ENCODE measurements at places on chromosomes 1 and 21.

GRCh38 chr1:112255080-112255479 is 140.9 kb upstream of the CTTNBP2NL start:
- DNase-seq, result no peak

GRCh38 chr1:187310038-187310631 is 481.4 kb downstream of the PLA2G4A start:
- no peak for DNase-seq

DNA sequence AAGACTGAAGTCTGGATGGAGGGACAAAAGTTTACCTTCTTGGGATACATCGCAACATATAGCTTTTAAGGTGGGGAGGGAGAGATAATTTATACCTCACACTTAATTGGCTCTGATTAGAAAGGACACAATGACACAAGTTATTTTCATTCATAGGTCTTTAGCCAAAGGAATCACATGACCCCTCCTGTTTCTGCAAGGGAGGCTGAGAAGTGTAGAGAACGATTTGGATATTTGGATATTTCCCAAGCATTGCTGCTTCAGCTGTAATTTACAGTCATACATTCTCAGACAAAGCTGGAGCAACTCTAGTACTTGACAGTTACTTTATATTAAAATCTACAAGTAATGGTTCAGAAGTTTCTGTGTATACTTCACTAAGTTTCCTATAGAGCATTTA is 24.2 kb downstream of the DAP3 start:
- DNase-seq, result no peak

GRCh38 chr1:214292322-214292721 is 11.4 kb downstream of the SMYD2 start:
- DNase-seq, result no peak

- DNase-seq, result no peak
Measured at GRCh38 chr1:156844102-156844501, 14.8 kb downstream of the INSRR start.
